ENCODE measurements at places on chromosomes 16 and 17. TPM values are rescaled to one million over a fixed set of nuclear protein-coding genes. Genes with fewer than 3 reads are reported as not detected.

GRCh38 chr16:1533443-1533951, at the start of gene TMEM204:
TMEM204 (plus strand) TSS chr16:1533666; CDS start chr16:1534276, 610 bp downstream.
- no peak for DNase-seq

GRCh38 chr17:40327735-40328385, 18.9 kb downstream of the RARA start:
- no peak for DNase-seq

DNA sequence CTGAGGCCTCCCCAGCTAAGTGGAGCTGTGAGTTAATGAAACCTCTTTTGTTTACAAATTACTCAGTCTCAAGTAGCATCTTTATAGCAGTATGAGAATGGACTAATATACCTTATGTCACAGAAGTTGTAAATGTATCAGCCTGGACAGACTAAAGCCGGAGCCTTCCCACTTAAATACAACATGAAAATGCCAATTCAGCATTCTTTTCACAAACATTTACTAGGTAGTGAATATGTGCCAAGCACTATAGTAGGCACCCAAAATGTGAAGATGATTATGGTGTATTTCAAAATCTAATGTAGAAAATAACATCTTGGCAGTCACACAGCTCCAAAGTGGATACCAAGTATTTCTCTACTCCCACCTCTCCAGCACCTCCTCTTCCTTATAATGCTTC, 693.0 kb downstream of the KCNJ2 start:
- DNase-seq: no peak

DNA sequence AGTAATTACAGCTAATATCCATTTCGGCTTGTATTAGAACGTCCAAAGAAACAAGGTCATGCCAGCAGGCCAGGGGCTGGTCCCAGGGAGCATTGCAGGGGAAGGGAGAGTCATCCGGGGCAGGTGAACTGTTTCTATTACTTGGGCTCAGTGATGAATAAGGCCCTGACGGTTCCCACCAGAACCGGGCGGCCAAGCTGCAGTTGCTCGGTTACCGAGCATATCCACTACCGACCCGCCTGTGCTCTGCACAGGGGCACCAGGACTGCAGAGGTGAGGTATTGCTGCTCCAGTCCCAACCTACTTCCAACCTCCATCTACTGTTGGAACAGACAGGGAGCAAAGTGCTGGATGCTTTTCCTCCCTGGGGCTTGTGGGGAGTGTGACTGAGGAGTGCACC, 295.5 kb downstream of the MAF start:
- DNase-seq: no peak

- DNase-seq: no peak
Observed at GRCh38 chr17:35953720-35954119, 10.2 kb upstream of the LYZL6 start.

The KLHDC4 gene
- 63.2 TPM for total RNA-seq

The FBXO39 gene
- total RNA-seq: 0.23 TPM

The ARL5C gene
- total RNA-seq: not detected

All from ureter (tissue), 1 donor.